ENCODE measurements at places on chromosomes 1 and 21.

GRCh38 chr1:55088413-55088812 is 49.1 kb downstream of the PCSK9 start:
- no peak for DNase-seq

- no peak for DNase-seq
Measured at GRCh38 chr1:167602840-167603239, 27.2 kb upstream of the RCSD1 start.

GRCh38 chr1:170807432-170807831 is 127.9 kb upstream of the MROH9 start:
- DNase-seq, result no peak

- DNase-seq, result no peak
Measured at GRCh38 chr1:143665606-143666005, 306.2 kb downstream of the FAM72C start.

GRCh38 chr1:31633117-31633516 is 11.6 kb downstream of the PEF1 start:
- DNase-seq, result peak; percentile 13

DNA sequence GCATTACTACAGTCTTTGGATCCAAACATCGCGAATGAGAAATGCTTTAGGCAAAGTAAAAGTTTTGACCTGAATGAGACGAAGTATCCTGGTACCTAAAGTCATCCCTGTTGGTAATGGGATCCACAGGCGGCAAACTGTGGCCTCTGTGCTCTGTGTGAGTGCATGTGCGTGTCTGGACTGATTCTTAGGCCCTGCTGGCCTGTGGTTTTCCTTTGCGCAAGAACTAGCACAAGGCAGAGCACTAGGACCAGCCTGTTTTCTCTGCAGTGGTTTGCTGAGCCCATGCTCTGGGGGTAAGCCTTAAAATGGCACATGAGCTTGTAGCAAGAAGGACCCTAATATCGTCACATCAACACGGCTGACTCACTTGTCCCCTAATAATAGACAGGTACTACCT is 251.2 kb downstream of the DSCAM start:
- no peak for DNase-seq

DNA sequence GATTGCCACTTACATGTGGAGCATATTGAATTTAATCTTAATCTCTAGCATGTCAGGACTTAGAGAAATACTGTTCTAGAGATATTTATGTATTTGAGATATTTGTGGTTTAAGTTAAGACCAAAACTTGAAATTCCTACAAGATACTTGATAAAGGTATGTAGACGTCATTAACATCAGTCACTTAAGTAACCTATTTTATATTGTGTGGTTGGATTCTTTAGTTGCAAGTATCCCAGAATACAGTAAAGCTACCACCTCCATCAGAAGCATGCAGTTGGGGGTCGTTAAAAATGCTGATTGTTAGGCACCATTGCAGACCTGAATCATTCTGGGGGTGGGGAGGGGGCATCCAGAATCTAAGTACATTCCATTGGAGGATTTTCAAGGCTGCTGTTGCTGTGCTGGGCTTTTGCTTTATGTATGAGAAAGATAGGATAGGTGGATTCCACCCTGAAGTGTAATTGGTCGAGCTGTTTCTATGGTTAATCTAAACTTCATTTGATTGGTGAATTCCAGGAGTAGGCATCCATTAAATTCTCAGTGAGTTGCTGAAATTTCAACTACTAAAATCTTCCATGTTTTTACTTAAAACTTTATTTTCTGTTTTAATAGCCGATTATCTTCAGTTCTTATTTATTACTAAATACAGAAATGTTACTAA is 4.0 kb downstream of the H3-3A start:
- no peak for DNase-seq

GRCh38 chr1:13888351-13888986 is 188.5 kb downstream of the PRDM2 start:
- no peak for DNase-seq

- no peak for DNase-seq
Measured at GRCh38 chr1:23521588-23521987, 9.4 kb downstream of the E2F2 start.

DNA sequence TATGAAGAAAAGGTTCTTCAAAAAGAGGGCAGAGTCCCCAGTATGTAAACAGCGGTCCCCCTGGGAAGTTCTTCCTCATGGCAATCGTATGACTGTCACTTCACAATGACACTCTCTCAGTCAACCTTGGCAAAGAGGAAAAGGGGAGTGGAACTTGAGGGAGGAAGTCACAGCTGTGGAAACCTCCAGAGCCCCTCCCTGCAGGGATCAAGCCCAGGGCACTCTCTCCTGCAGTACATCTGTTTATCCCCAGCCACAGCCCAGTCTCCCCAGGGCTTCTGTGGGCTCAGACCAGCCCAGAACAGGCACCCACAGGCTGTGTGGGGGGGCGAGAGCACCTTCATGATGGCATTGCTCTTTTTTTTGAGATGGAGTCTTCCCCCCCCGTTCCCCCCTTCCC is 2.0 kb downstream of the ATP13A2 start:
- DNase-seq, result no peak

DNA sequence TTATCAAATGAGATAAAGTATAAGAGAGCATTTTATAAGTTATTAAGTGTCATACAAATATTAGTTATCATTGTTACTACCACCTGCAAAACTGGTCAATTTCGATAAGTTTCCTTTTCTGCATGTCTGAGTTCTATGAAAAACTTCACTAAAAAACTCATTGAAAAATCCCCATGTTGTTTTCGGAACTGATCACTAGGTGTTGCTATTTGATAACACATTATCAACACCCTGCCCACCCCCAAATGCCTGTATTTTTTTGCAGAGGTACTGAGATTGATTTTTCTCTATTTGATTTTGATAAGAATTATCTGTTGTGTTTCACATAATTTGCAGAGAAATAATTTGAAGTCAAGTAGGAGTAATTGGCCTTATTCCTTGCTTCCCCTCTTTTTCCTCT is 22.1 kb upstream of the DISP1 start:
- no peak for DNase-seq

- no peak for DNase-seq
Measured at GRCh38 chr1:50251702-50252101, 143.0 kb downstream of the ELAVL4 start.

- DNase-seq, result no peak
Measured at GRCh38 chr1:182549346-182549745, 39.7 kb downstream of the RNASEL start.

- peak; percentile 97 for DNase-seq
Measured at GRCh38 chr1:38859561-38860453, at the start of gene RRAGC. Gene RRAGC (minus strand): TSS chr1:38859772. CDS start chr1:38859646, 126 bp downstream.

DNA sequence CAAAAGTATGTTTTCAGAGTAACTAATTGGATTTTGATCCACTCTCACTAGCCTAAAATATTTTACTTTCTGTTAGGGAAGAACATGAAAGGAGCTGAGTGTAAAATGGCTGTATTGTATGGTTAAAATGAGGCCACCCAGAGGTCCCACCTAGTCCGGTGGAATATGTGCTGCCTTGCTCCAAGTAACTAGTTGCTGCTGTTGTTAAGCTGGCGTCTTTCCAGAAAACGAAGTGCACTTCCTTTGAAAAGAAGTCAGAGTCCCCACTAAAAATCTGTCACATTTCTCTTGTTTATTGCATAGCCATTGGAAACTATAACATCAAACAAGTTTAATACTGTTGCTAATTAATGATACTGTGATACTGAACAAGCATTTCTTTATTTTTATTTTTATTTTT is 3.2 kb downstream of the SLC25A33 start:
- DNase-seq, result no peak

GRCh38 chr1:240350910-240351331 is 259.2 kb downstream of the FMN2 start:
- no peak for DNase-seq

DNA sequence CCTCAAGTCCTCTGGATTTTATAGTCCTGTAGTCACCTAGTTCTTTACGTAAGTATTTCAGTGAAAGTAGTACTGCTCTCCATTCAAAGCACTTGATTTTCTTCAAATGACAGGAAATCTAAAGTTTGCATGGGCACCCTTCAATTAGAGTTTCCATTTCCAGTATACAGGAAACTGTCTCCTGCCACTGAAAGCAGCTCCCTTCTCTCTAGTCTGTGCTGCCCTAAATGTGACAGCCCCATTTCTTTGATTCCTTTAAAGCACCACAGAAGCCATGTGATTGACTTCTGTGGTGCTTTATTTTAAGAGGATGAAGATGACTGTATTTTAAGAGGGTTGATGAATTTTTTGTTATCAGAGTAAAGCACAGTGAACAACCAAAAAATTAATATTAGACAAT is 226.1 kb downstream of the DNAH14 start:
- DNase-seq, result no peak

GRCh38 chr1:20521960-20522861 is 14.3 kb upstream of the MUL1 start:
- DNase-seq, result peak; percentile 67

DNA sequence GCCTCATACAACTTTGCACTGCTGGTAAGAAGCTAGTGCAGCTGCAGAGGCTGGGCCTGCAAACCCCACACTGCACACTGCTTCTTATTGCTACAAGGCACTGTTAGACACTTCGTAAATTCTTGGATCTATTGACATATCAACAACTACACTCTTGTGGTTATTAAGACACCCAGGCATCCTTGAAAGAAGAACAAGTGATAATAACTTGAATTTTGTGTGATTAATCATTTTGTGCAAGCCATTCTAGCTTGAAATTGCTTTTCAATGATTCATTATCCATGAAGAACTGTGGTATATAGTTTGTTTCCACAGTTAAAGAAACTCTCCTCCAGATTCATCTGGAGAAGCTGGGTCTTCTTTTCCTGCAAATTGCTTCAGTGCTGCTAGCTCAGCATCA is 33.7 kb upstream of the IFI44L start:
- no peak for DNase-seq

DNA sequence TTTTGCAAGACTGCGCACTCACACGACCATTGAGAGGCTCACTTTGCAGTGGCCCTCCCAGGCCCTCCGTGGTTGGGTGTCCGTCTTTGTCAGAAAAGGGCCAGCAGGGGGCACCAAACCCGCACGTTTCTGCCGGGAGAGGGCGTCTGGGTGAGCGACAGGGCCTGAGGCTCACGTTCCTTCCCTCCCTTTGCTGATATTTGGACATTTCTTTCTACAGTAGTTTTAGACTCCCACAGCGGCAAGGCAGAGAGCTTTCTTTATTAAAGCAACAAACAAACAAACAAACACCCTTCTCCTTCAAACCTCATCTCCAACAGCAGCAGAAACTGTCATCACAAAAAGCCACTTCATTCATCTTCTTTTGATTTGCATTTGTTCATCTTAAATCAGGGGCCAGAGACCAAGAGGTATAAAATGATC is 79.2 kb upstream of the WDR26 start:
- DNase-seq, result peak; percentile 84

GRCh38 chr1:41620365-41621169 is 136.1 kb upstream of the EDN2 start:
- no peak for DNase-seq

DNA sequence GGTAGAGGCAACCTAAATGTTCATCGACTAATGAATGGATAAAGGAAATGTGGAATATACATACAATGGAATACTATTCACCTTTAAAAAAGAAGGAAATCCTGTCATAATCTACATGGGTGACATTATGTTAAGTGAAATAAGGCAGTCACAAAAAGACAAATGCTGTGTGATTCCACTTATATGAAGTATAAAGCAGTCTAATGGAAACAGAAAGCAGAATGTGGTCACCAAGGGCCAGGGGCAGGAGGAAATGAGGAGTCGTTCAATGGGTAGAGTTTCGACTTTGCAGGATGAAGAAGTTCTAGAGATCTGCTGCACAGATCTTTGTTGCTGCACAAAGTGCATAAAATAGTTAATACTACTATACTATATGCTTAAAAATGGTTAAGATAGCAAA is 7.8 kb downstream of the DIPK1A start:
- DNase-seq, result no peak

DNA sequence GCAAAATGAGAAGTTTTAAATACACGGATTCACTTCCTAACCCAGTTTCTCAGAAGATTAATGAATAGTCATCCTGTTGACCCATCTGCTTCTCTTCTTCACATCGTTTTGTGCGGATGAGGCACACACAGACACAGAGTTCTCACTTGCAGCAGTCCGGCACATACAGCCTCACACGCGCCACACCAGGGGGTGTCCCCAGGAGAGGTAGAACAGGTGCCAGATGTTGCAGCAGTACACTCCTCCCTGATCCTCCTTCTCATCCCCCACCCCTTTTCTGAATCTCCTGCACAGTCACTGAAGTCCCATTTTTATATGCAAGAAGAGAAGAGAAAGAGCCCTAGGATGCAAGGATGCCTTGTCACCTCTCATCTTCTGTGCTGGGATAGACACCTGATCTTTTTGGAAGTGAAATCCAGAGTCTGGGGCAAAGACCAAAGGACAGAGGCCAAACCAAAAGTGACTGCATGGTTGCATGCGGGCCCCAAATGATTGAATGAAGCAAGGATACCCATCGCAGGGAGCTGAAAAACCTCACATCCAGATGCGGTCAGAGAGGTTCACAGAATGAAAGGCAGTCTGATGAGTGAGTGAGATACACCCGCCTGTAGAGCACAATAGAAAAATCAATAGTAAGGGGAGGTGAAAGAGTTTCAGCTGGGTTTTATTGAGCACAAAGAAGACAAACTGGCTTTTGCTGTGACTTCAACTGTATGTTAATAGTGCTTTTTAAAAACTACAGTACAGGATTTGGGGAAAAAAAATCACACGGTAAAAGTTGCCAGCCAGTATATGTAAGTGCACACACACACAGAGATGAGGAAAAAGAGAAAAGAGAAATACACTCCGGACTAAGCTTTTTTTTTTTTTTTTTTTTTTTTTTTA is 28.9 kb downstream of the PBX1 start:
- no peak for DNase-seq

DNA sequence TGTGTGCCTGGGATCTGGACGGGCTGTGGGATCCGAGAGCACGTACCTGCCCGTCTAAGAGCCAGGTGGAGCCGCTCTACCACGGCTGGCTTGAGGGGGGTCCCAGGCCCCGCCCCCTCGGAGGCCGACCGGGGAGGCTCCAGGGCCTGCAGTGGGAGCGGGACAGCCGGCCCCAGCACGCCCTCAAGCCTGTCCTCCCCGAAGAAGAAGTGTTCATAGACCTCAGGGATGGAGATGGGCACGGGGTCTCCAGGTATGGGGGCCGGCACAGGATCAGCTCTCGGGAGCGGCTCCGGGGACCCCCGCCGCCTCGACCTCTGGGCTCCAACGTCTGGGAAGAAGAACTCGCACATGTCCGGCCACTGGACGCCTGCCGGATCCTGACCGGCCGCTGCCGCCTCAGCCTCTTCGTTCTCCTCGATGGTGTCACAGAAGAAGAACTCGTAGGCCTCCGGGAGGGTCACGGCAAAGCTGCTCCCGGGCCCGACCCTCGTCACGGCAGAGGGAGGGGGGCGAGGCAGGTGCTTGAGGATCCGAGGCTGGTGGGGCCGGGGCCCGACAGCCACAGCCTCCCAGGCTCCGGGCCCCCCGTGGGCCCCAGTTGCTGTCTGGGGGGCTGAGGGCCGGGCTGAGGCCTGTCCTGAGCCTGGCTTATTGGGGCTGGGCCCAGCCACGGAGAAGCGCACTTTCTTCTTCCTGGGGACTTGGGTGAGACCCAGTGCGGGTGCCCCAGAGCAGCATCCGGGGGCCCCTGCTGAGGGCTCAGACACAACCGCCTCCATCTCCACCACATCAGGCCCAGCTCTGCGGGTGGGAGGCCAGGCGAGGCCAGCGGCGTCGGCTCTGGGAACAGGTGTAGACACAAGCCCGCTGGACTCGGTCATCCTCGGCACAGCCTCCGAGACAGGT is 2.8 kb downstream of the PERM1 start:
- DNase-seq, result no peak

- no peak for DNase-seq
Measured at GRCh38 chr1:29974316-29974724, 738.0 kb downstream of the PTPRU start.

- DNase-seq, result no peak
Measured at GRCh38 chr21:20086508-20086907, 911.7 kb upstream of the NCAM2 start.

GRCh38 chr1:172476218-172476811 is 32.4 kb upstream of the PIGC start:
- no peak for DNase-seq
